ENCODE measurements at places on chromosomes 13 and 19. TPM values are rescaled to one million over a fixed set of nuclear protein-coding genes. Genes with fewer than 3 reads are reported as not detected.

Gene ZNF132
- 10.4 TPM for total RNA-seq

Gene DIAPH3
- total RNA-seq = 0.38 TPM

Gene NUMBL
- 11.8 TPM for total RNA-seq

DNA sequence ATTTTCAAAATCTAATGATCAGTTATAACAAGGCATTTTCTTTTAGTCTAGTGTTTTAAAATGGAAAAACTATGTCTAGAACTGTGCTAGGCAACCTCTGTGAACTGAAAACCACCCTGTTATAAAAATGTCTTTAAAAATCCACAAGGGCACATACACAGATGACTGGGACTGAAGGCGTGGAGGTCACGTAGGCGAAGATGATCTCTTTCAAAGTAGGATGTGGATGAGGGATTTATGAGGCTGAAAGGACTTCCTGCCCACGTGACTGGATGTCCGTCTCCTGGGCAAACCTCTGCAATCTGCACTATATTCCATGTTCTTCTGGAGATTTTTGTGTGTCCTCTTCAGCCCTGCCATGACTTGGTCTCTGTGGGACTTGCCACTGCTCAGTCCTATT is 84.2 kb upstream of the ZNF536 start:
- no peak for DNase-seq

Gene TBXA2R
- 0.47 TPM for total RNA-seq

DNA sequence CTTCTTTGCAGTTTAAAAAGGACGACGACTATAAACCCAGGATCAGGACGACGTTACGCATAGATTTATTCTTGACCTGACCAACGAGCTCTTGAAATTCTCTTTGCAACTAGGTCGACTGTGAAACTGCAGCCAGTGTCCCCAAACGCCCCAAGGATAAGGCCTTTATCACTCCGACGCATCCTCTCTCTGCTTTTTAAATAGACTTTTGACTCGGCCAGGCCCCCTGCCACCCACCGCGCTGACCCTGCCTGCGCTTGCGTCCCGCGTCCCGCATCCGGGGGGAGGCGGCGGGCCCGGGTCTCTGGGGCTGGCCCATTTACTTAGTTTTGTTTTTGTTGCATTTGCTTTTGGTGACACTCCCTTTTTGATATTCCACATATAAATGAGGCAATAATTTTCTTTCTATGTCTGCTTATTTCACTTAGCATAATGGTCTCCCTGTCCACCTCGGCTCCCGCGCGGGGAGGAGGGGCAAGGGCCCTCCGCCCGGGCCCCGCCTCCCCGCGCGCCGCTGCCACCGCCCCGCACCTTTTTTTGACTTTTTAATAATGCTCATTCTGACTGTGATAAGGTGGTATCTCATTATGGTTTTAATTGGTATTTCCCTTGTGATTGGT is 17.4 kb downstream of the RB1 start:
- DNase-seq = no peak

- DNase-seq = no peak
These were observed 17.7 kb downstream of the INTS6 start for GRCh38 chr13:51435002-51435578.

- no peak for DNase-seq
These were observed 256.1 kb downstream of the SLITRK6 start for GRCh38 chr13:85543144-85543543.

Gene DAND5
- total RNA-seq = not detected

DNA sequence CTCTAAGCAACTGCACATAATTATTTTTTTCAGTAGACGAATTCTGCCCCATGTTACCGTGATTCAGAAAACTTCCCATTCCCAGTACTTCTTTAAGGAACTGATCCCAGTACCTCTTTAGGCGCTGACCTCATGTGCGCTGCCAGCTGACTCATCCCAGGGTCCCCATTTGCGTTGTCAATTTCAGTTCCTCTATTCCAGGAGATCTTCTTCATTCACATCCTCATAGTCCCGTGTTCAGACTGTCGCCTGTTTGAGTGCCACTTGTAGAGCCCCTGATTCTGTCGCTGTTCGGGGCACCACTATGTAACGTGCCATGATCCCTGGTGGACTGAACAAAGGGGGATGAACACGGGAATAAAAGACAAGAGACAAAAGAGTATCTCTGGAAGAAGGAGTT is 16.4 kb downstream of the FPR3 start:
- no peak for DNase-seq

- DNase-seq = no peak
These were observed 34.6 kb upstream of the SLC46A3 start for GRCh38 chr13:28753208-28753892.

- DNase-seq = no peak
These were observed 146.3 kb downstream of the GGACT start for GRCh38 chr13:100442095-100442832.

GRCh38 chr19:46081928-46082727 is 41.3 kb upstream of the IGFL4 start:
- no peak for DNase-seq

DNA sequence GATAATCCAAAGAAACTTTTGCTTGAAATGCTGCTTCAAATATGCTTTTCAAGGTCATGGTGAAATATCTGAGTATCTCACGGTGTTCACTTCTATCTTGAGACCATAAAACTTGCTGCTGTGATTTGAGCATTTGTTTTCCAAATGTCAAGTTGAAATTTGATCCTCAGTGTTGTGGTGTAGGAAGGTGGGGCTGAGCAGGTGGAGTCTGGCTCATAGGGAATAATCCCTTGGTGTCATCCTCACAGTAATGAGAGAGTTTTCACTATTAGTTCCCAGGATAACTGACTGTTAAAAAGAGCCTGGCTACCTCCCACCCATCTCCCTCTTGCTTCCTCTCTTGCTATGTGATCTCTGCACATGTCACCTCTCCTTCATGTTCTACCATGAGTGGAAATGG is 858.0 kb upstream of the SLITRK5 start:
- no peak for DNase-seq

DNA sequence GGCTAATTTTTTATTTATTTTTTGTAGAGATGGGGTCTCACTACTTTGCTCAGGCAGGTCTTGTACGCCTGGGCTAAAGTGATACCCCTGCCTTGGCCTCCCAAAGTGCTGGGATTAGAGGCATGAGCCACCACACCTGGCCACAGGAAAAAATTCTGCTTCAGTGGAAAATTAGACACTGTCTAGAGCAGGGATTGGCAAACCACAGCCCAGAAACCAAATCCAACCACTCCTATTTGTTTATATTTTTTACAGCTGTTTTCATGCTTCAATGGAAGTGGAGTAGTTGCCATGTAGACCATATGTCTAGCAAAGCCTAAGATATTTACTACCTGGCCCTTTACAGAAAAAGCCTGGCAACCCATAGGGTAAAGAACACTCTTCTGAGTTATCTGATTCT is 123.7 kb upstream of the MRI1 start:
- no peak for DNase-seq

DNA sequence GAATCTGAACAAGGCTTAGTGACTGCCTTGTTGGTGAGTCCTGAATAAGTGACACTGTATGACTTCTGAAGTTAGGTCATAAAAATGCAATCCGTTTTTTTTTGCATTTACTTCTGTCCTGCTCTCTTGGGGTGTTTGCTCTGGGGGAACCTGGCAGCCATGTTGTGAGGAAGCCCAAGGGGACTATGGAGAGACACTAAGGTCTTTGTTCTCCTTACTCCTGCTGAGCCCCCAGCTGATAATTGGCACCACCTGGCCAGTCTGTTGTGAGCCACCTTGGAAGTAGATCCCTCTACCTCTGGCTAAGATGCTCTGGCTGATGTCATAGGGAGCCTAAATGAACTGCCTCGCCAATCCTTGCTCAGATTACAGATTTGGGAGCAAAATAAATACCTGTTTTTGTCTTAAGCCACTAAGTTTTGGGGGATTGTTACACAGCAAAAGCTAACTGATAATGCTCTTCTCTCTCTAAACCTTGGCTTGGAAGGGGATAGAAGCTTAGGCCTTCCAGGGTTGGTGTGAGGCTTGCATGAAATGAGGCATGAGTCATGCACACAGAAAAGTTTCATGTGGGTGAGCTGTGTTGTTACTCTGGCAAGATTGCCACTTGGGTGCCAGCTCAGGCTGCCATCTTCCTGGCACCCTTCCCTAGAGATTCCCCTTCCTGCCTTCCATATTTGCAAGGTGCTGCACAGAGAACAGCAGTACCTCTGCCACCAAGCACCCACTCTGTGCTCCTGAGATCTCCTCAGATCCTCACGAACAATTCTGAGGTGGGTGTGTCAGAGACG is 10.1 kb downstream of the TUBB4A start:
- DNase-seq = no peak

DNA sequence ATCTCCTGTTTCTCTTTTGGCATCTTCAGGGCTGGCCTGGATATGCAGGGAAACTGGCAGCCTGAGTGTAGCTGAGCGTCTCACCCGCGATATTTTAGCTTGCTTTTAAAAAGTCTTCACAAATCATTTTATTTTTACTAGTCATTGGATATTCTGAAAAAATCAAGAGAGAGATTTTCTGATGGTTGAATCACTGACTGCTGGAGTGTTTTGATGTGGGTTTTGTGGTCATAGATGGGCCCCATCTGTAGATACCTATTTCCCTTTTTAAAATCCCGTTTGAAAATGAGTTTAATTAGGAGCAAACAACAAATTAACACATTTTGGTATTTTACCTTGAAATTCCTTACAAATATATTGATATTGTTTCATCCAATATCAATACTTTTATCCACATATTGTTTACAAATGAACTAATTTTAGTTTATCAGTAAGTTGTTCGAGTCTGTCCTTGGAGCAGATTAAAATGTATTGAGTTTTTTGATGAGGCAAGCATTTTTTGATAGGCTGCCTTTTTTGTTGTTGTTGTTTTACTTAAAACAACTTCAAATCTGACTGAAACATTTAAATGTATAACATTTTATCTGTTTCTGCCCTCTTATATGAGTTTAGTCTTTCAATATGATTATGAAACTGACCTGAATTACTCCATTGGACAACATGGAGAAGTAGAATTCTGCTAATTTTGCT is 21.5 kb upstream of the OXGR1 start:
- no peak for DNase-seq

DNA sequence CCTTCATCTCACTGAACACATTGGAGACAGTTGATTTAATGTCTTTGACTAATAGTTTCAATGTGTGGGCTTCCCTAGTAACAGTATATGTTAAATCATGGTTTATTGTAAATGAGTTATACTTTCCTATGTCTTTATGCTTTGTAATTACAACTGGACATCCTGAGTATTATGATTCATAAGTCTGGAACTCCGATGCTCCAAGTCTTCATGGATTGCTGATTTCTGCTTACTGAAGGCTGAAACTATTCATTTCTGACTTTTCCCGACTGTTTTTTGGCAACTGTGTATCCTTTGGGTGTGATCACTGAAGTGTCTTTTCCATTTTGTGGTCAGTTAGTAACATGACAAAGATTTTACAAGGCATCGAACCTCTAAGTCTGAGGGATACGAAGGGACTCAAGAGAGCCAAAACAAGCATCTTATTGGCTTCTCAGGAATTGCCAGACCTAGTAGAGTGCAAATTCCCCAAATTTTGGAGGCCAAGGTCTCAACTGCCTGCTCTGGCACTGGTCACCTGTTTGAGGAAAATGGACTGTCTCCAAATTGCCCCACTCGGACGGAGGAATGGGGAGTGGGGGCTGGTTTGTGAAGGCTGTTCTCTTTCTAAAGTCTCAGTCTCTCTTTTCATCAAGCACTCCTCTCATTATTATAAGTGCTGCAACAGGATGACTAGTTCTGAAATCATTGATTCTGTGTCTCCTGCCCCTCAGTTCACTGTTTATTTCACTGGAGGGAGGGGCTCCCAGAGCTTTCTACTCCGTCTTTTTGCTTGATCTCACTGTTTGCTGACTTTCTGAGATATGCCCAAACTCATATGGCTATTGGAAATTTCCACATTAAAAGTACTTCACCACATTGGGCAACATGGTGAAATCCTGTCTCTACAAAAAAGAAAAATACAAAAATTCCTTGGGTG is 20.2 kb upstream of the CD70 start:
- DNase-seq = no peak

Gene NXNL1
- total RNA-seq = not detected

- no peak for DNase-seq
These were observed 29.0 kb downstream of the EXOSC8 start for GRCh38 chr13:37029617-37030016.

GRCh38 chr13:73913079-73913740 is 221.0 kb downstream of the KLF12 start:
- no peak for DNase-seq

DNA sequence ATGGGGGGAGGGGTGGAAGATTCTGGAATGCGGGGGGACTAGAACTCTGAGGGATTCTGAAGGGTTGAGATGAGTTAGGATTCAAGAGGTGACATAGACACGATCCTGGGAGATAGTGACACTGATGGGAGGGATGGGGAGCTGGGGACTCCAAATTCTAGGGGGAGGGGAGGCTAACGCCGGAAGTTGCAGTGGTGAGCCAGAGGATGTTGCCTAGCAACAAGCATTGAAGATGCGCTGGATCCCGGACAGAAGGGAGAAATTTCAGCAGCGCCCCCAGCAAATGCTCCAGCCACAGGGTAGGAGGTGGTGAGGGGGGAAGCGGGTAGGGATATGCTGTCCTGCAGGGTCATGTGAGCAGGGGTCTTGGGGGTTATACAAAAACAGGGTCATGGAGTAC is 6.9 kb upstream of the LTBP4 start:
- no peak for DNase-seq

- no peak for DNase-seq
These were observed 3.0 kb upstream of the ECH1 start for GRCh38 chr19:38834590-38834989.

Gene ZNF816
- 17.0 TPM for total RNA-seq

Gene NPAS1
- total RNA-seq = 1.3 TPM

DNA sequence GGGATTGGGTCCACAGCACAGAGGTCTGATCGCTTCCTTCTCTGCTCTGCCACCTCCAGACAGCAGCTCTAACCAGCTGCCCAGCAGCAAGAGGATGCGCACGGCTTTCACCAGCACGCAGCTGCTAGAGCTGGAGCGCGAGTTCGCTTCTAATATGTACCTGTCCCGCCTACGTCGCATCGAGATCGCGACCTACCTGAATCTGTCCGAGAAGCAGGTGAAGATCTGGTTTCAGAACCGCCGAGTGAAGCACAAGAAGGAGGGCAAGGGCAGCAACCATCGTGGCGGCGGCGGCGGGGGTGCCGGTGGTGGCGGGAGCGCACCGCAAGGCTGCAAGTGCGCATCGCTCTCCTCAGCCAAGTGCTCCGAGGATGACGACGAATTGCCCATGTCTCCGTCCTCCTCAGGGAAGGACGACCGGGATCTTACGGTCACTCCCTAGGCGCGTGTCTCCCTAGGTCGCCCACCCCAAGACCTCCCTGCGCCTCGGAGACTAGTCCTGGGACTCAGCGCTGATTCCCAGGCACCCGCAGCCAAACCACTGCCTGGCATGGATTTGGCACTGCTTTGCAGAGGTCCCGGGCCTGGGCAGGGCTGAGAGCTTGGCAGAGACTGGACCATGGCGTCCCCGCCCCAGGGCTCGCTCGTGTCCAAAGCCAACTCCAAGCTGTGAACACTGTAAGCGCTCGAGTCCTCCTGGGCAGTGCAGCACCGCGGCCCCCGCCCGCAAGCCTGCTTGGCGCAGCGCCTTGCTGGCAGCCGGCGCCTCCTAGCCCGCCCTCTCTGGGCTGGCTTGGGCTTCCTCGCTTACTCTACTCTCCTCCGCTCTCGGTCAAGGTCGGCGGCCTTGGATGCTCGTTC is 1.5 kb downstream of the GSX1 start:
- no peak for DNase-seq

Measured in activated B cell treated with CpG ODN at 0.5 μM for 24 hours (primary cell).